ENCODE measurements at places on chromosomes 4 and X. TPM values are rescaled to one million over a fixed set of nuclear protein-coding genes. Genes with fewer than 3 reads are reported as not detected.

Gene PDLIM3
- total RNA-seq = 0.10 TPM

Gene ZXDA
- total RNA-seq = 1.9 TPM

Gene CXCL1
- total RNA-seq = 16.6 TPM

Gene FAAH2
- not detected for total RNA-seq

Gene HPSE
- total RNA-seq = 0.92 TPM

Gene RNF128
- not detected for total RNA-seq

Gene POF1B
- total RNA-seq = 3.3 TPM

Gene SLIT2
- total RNA-seq = 0.06 TPM

Gene VGLL1
- total RNA-seq = not detected

Gene MSX1
- 10.9 TPM for total RNA-seq

Gene CENPVL1
- not detected for total RNA-seq

Gene TRIML2
- 93.3 TPM for total RNA-seq

Gene XPNPEP2
- total RNA-seq = not detected

Gene IRS4
- not detected for total RNA-seq

Gene LNX1
- not detected for total RNA-seq

Gene HSFX3
- total RNA-seq = not detected

Gene SMIM10L2A
- 0.17 TPM for total RNA-seq

Gene PRDM8
- 0.67 TPM for total RNA-seq

Gene TCEAL3
- total RNA-seq = 17.8 TPM

Gene IDS
- 121 TPM for total RNA-seq

Gene CASP3
- 22.5 TPM for total RNA-seq

Gene ABCG2
- 25.9 TPM for total RNA-seq

Gene FAM47A
- not detected for total RNA-seq

Gene TMEM154
- total RNA-seq = 0.18 TPM

Gene GUCY1A1
- not detected for total RNA-seq

Gene USP9X
- total RNA-seq = 27.4 TPM

Gene NLGN3
- 0.94 TPM for total RNA-seq

Gene FAM47B
- total RNA-seq = not detected

Gene RRH
- total RNA-seq = 0.06 TPM

Gene DNAAF6
- total RNA-seq = not detected

Gene SH2D1A
- not detected for total RNA-seq

Gene RAB9B
- 0.05 TPM for total RNA-seq

Gene ZC4H2
- total RNA-seq = 2.1 TPM

Gene MAGEA8
- total RNA-seq = not detected

Gene CXCL11
- 0.10 TPM for total RNA-seq

Gene L1CAM
- total RNA-seq = 21.2 TPM

Gene YIPF6
- total RNA-seq = 38.8 TPM

Gene P2RY10
- not detected for total RNA-seq

Gene OPN1LW
- not detected for total RNA-seq

Measured in A549 treated with DMSO at 1 μM for 4 hours (cell line).